Naive thymus-derived CD4-positive, alpha-beta T cell (primary cell): ENCODE measurements at places on chromosomes 6 and 20. TPM values are rescaled to one million over a fixed set of nuclear protein-coding genes. Genes with fewer than 3 reads are reported as not detected.

PTK6 gene
- total RNA-seq, result 0.96 TPM

ERVFRD-1 gene
- total RNA-seq, result not detected

NKAPL gene
- total RNA-seq, result 0.24 TPM

CCN2 gene
- total RNA-seq, result not detected in 2 replicates

LTV1 gene
- 23.5 TPM for total RNA-seq

RBPJL gene
- not detected for total RNA-seq
